ENCODE measurements at places on chromosomes 7 and 10.

GRCh38 chr10:43173120-43173519 is 34.9 kb downstream of the CSGALNACT2 start:
- DNase-seq: no peak

GRCh38 chr10:1074052-1074747 is 18.0 kb downstream of the WDR37 start:
- DNase-seq: no peak

- no peak for DNase-seq
These were observed 236.3 kb upstream of the HABP2 start for GRCh38 chr10:113316506-113316905.

DNA sequence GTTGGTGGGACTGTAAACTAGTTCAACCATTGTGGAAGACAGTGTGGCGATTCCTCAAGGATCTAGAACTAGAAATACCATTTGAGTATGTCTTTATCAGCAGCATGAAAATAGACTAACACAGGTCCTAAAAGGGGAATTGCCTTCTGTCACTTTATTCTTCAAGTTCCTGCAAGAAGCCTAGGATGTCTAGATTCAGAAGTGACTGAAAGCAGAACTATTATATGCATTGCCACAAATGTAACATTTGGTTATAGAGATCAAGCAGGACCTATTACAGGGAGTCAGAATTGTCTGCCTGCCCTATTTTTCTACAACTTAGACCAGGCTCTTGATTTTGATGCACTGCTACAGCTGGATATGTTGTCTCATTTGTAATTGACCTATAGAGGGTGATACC is 364.7 kb downstream of the SORCS1 start:
- no peak for DNase-seq

GRCh38 chr7:77306231-77307067 is 106.8 kb upstream of the FGL2 start:
- no peak for DNase-seq

GRCh38 chr7:81036871-81037270 is 118.0 kb upstream of the SEMA3C start:
- no peak for DNase-seq

All from ELF-1 (cell line).